CD4-positive, alpha-beta T cell treated with Interleukin-21 for 1 hour (primary cell): ENCODE measurements at places on chromosomes 4 and X.

GRCh38 chr4:127832585-127832984, 48.1 kb upstream of the PLK4 start:
- DNase-seq = no peak

- no peak for DNase-seq
Measured at GRCh38 chr4:166363198-166363597, 490.2 kb downstream of the TLL1 start.

DNA sequence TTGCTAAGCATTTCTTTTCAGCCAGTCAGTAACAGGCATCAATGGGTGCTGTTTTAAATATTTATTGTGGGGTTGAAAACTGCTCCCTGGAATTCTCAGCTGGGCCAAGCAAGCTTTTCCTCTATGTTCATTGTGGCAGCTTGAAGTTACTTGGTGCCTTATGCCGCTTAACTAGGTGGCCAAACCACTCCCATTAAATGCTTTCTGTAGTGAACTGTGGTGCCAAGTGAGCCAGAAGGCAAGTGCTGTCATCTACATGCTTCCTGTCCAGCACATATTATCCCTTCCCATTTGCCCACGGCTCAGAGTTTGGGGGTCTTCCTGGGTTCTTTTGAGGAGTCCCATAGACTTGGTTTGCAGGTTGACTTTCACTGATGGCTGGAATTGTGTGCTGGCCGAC, 64.8 kb downstream of the TAB3 start:
- no peak for DNase-seq

GRCh38 chrX:1397001-1397400, 5.1 kb upstream of the SLC25A6 start:
- DNase-seq = no peak
